ENCODE measurements at places on chromosomes 7 and 10. TPM values are rescaled to one million over a fixed set of nuclear protein-coding genes. Genes with fewer than 3 reads are reported as not detected.

PRXL2A gene
- 8.6 TPM for total RNA-seq

OR6V1 gene
- total RNA-seq = not detected

CFTR gene
- not detected for total RNA-seq

ZNF467 gene
- 8.1 TPM for total RNA-seq

GRCh38 chr10:71889388-71889987, 38.4 kb upstream of the PSAP start:
- no peak for DNase-seq

GRCh38 chr10:30999070-30999712, 32.5 kb downstream of the ZNF438 start:
- no peak for DNase-seq

GRCh38 chr10:85447690-85448089, 918.9 kb downstream of the GRID1 start:
- no peak for DNase-seq

- no peak for DNase-seq
These were observed 231.2 kb upstream of the SEMA3A start for GRCh38 chr7:84425702-84426259.

GRCh38 chr10:59709395-59710125, at the start of gene SLC16A9:
SLC16A9 (minus strand) TSS chr10:59709850; CDS start chr10:59684291, 25,559 bp downstream.
- no peak for DNase-seq

Measured in naive thymus-derived CD4-positive, alpha-beta T cell (primary cell).